ENCODE measurements at places on chromosomes 4 and X.

DNA sequence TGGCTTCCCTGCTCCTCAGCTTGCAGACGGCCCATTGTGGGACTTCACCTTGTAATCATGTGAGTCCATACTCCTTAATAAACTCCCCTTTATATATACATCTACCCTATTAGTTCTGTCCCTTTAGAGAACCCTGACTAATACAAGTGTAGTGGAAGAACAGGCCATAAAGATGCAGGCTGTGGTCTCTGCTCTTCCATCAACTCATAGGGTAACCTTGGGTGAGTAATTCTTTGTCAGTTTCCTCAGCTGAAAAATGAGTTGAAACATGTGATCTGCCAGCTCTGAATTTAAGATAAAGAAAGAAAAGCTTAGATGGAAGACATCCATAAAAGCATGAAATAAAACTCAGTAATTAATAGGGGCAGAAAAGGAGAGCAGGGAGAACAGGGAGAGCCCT lies 103.6 kb downstream of the ENOX2 start:
- no peak for DNase-seq

DNA sequence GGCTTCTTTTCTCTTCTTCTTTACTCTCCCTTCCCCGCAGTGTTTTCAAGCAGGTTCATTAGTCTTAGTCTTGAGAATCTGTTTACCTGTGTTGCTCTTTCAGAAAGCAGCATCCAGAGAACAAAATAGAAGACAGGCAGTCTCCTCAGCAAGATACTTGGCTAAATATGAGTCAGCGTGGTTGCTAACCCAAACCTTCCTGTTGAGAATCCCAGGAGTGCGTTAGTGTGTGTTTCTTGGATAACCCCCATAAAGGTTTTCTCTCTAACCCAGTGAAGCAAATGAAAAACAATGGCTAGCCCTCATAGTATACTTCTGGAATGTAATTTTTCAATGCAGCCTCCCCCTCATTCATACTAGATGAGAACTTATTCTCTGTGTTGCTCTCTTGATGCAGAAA lies 41.1 kb downstream of the BMPR1B start:
- DNase-seq, result no peak

DNA sequence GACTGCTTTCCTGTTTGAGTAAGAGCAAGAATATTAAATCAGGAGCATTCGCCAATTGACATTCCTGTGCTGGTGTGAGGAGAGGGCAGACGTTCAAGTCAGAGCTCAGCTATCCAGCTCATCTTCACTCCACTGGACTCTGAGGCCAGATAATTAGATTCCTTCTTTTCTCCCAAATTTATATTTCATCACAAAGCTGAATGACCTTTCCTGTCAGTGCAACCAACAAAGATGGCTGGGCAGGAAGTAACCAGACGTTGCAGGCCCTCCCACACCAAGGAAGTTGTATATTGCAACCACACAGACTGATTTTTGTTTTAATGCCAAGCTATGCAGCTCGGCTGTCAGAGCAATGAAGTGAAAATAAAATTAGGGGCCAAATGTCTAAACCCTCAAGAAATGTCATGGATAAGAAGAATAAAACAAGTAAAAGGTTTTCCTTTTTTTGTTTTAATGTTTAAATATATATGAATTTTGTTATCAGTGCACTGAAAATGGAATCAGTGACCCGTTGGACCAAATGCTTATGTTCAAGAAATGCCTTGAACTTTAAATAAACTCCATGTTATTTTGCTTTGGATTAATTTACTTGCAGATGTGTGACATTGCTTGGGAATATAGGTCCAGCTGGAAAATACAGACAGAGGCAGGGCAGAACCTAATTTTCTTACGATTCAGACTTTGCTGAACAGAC lies 578.9 kb upstream of the FAT1 start:
- no peak for DNase-seq

GRCh38 chr4:85151371-85151770 lies 184.9 kb upstream of the WDFY3 start:
- no peak for DNase-seq

DNA sequence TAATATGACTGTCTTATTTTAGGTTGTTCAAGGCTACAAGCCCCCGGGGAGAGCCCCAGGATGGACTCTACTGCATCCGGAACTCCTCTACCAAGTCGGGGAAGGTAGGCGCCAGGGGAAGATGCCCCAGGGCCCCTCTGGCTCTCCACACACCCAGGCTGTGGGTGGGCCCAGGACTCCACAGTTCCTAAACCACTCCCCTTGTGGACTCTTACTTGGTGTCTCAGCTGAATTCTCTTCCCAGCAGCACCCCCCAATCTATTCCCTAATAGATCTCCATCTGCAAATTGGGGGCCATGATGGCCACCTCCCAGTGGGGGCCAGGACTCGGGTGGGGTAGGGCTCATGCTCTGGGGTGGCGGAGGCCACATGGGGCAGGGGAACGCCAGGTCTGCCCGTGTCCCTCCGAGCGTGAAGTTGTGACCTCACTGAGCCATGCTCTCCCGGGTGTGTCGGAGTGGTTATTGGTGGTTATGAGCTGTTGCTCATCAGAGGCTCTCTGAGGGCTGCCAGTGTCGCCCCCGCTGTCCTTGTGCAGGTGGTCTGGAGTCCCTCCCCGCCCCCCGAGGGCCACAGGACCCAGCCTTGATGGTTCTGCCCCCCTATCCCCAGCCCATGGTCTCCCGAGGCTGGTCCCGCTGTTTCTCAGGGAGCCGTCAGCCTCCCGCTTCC lies 11.2 kb upstream of the ADD1 start:
- DNase-seq, result no peak

DNA sequence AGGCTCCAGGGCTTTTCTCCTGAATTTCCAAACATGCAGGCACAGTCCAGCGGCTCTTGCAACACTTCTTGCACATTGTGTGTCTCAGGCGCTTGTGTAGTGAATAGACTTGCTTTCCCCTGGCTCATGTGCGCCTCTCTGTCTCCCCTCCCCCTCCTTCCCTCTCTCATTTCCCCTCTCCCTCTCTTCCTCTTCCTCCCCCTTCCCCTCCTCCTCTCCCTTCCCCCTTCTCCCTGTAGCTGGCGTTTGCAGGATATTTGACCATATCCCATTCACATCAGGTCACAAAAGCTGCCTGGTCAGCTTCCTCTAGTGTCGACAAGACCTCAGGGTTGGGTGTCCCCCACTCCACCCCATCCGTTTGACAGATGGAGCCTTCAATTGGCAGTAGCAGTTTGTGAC lies 2.4 kb downstream of the CHST7 start:
- no peak for DNase-seq

DNA sequence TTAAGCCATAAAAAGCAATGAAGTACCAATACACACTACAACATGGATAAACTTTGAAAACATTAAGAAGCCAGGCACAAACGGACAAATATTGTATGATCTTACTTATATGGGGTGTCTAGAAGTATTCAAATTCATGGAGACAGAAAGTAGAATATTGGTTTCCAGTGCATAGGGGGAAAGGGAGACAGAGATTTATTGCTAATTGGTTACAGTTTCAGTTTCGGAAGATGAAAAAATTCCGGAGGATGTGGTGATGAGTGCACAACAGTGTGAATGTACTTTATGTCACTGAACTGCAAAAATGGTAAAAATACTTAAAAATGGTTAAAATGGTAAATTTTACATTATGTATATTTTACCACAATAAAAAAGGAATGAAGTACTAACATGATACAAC lies 5.1 kb upstream of the PRDX4 start:
- no peak for DNase-seq

- no peak for DNase-seq
Observed at GRCh38 chr4:13399257-13399656, 84.9 kb downstream of the RAB28 start.

DNA sequence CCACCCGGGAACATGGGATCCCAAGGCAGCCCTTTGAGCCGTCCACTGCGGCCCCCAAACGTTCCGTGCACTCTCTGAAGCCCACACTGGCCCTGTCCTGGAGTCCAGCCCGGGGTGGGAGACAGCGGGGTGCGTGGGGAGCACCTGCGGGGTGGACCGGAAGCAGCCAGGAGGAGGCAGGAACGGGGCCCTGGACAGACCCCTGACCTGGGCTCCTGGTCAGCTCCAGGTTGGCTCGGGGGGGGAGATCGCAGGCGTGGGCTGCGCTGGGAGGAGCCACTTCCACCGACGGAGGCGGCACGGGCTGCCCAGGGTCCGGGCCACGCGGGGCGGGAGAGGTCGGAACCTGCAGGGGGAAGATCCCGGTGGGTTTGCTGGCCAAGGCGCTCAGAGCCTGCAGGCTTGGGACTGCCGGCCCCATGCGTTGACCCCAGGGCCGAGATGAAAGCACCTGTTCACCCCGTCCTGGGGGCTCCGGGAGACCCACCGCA lies 5.7 kb upstream of the PLCXD1 start:
- DNase-seq, result no peak

DNA sequence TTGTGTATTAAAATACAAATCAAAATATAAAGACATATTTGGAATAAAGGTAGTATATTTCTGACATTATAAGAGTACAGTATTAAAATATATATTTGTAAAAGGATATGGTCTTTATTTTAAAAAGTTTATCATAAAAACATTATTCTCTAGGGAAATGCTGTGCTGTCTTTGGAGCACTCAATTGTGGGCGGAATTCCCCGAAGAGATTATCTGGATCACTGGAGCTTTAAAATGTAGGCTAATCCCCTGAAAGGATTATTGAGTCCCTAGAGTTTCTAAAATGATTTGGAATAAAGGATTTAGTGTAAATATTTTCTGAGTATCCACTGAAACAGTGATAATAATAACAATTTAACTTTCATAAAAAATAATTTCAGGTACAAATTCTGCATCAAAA lies 1239.4 kb downstream of the TECRL start:
- DNase-seq, result no peak

DNA sequence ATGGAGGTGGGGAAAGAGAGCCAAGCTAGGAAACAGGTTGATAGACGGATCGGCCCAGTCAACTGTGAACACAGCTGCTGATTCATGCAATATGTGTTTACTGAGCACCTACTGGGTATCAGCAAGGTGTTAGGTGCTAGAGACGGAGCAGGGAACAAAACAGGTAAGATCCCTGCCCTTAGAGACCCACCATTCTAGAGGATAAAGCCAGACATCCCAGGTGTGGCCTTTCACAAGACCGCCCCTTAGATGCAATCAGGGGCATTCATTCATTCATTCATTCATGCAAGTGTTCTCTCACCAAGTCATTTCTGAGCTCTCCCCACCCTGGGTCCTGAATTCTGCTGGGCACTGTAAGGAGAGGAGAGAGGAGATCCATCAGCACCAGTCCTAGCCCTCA lies 20.2 kb upstream of the MTM1 start:
- no peak for DNase-seq

DNA sequence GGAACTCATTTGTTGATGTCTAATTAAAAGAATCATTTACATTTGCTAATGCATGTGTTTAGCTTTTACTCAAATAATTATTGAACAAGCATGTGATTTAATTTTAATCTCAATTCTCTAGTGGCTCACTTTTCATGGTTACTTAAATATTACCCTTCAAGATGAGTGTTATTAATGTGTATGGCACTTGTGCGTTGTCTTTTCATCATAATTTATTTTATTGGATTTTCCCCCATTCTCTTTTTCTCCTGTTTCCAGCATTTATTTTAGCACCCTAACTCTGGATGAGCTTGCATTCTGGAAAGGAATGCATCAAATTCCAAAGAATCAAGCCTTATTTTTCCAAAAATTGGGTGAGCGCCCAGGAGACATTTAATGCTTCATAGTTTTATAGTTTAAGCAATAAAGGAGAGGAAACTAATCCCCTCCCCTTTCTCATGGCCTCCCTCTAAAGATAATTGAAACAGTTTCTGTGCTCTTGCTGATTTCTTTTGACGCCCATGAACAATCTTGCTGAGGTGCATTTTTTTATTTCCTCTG lies 191.1 kb upstream of the FAT4 start:
- DNase-seq, result no peak

DNA sequence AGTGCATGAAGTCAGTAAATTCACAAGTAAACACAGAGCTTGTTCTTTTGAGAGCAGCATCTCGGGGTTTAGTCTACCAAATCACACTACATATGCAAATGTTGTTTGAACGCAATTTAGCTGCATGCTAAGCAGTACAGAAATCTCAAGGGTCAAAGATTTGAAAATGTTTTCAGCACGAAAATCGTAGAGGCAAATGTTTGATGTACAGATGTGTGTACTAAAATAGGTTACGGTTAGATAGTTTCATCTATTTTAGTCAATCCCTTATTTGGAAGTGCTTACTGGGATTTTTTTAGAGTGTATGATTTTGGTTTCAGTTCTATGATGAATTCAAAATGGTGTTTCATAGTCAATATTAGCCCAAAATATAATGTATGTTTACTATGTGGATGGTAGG lies 1928.2 kb upstream of the TENM3 start:
- DNase-seq, result no peak

DNA sequence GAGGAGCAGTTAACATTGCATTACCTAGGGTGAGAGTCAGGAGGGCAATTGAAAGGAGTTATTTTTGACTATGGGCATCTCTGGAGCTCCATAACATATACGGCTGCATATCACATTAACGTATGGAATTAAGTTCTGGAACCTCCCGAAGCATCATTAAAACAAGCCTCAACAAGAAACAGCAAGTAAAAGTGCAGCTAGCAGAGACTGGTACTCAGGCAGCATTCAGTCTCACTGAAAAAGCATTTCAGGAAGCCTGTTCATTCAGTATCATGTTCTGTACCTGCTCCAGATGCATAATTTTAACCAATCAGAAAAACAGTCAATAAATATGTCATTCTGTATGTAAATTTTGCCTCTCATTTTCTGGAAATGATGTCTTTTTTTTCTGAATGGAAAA lies 299.6 kb downstream of the EPHA5 start:
- DNase-seq, result no peak

GRCh38 chrX:101368800-101369199 lies 17.2 kb downstream of the BTK start:
- DNase-seq, result no peak

GRCh38 chr4:98786866-98787265 lies 128.5 kb upstream of the TSPAN5 start:
- no peak for DNase-seq

DNA sequence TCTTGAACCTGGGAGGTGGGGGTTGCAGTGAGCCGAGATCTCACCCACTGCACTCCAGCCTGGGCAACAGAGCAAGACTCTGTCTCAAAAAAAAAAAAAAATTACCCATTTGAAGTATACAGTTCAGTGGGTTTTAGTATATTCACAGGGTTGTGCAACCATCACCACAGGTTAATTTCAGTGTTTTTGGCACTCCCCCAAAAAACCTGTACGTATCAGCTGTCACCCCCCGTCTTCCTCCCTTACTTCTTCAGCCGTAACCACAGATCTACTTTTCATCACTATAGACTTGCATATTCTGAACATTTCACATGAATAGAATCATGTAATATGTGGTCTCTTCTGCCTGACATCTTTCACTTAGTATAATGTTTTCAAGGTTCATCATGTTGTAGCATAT lies 11.7 kb upstream of the PTTG2 start:
- no peak for DNase-seq

DNA sequence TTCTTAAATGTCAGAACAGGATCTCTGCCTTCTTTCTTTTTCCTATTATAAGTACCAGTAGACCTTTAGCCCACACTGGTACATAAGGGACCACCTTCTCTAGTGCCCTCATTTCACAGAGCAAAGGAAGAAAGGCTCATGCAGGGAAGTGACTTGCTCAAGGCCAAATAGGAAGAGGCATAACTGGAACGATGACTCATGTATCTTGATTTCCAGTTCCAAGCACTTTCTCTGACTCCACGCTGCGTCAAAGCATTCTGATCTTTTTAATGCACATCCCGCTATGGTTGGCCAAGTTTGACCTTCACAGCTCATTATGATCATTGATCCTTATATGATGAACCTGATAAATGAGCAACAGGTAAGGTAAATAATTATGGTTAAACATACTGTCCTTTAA lies 542.0 kb downstream of the GBA3 start:
- DNase-seq, result no peak
